AG04449 (cell line): ENCODE measurements at places on chromosomes 13 and 19.

GRCh38 chr13:36796052-36796451 is 23.0 kb upstream of the RFXAP start:
- DNase-seq: no peak

GRCh38 chr13:77599351-77599750 is 63.8 kb downstream of the SCEL start:
- DNase-seq: no peak

- no peak for DNase-seq
Observed at GRCh38 chr19:23345838-23346237, 49.4 kb downstream of the ZNF91 start.

DNA sequence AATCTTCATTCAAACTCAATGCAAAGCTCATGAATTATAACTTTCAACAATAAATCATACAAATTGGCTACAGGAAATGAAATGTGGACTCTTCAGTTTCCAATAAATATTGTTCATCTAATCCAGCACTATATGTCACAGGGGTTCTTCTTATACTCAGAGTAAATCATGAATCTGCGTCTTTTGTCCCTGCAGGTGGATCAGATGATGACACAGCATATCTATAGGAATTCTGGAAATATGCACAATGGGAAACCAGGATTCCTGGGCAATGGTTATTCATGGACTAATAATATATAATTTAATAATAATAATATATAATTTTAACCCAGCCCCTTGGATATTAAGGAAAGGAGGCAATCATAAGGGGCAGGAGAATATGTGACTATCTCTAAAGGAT is 8.4 kb downstream of the ZNF573 start:
- no peak for DNase-seq

- no peak for DNase-seq
Observed at GRCh38 chr19:703651-704446, 4.9 kb upstream of the PALM start.

GRCh38 chr13:76822698-76823267 is 63.4 kb downstream of the KCTD12 start:
- no peak for DNase-seq

DNA sequence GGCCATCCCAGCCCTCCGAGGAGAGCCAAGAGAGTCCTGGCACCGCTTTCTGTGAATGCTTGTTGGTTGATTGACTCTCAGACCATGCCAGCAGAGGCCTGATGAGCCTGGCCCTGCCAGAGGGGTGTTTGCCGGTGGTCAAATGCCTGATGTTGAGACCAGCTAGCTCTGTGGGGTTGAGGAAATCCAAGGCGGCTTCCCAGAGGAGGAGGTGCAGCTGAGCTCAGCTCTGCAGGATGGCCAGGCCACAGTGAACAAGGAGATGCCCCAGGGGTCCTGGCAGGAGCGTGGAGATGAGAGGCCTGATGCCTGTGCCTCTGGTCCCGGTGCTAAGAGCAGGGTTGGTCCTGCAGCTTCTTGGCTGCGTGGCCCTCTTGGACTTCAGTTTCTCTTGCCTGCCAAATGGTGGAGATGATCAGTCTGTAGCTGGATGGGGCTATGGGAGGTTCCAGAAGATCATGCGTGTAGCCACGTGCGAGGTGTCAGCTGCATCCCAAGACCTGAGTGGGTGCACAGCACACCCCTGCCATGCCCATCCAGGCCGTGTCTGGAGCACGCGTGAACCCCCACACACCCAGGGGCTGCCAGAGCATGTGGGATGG is 16.8 kb downstream of the NFIC start:
- no peak for DNase-seq

- no peak for DNase-seq
Observed at GRCh38 chr13:90091611-90092010, 1255.9 kb upstream of the MIR17HG start.
